Stimulated activated CD4-positive, alpha-beta T cell treated with anti-CD3 and anti-CD28 coated beads, Interleukin-12 subunit alpha, Interleukin-12 subunit beta, amount 100 ng/mL, for 24 hours (primary cell): ENCODE measurements at places on chromosomes 3 and 15.

GRCh38 chr3:188212308-188212969 is 58.5 kb downstream of the LPP start:
- DNase-seq, result no peak

GRCh38 chr3:119826711-119827608 is 45.1 kb downstream of the NR1I2 start:
- DNase-seq, result no peak

GRCh38 chr15:65924004-65924403 is 54.7 kb downstream of the RAB11A start:
- DNase-seq, result no peak

DNA sequence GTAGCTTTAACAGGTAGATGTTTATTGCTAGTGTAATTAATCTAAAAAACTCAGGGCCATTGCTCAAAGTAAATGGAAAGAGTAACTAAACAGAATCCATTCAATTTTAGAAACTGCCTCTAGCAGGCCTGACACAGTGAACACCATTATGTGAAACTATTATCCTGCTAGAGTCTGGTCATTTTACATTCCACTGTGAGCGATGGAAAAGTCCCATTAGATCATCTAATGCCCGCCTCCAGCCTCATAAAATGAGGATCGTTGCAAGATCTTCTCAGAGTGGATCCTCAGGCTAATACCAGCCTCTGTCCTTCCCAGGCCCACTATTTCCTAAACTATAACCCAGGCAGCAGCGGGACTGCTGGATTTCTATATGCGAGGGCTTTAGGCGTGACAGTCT is 107.7 kb downstream of the WDR76 start:
- no peak for DNase-seq

DNA sequence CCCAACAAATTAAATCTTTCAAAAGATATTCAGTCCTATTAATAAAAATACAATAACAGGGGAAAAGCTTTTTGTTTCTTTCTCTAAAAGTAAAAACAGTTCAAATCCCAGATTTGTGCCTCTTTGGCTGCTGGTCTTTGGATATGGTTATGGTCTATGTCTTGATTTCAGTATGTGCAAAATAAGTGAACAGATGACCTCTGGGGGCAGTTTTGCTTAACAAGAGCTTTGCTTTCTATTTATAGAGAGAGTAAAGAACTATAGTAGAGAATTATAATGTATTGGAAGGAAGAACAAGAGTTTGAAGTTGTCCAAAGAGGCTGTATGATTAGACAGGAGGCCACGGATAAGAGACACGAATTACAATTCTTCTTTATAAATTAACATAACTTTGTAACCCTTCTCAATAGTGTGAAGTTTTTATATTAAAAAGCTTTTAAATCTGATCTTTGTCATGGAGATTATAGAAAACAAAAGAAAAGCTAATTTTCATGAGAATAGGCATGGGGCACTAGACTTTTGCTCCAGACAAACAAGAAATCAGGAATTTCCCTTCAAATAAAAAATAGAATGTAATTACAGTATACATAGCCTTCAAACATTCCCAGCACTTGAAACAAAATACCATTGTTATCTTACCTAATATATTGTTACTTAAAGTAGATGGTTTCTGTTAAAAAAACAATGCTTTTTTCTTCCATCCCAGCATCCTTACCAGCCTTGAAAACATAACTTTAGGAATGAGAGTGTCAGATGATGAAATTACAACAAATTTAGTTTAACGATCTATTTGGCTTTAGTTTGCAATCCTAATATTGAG is 432.7 kb upstream of the ARHGEF26 start:
- no peak for DNase-seq

DNA sequence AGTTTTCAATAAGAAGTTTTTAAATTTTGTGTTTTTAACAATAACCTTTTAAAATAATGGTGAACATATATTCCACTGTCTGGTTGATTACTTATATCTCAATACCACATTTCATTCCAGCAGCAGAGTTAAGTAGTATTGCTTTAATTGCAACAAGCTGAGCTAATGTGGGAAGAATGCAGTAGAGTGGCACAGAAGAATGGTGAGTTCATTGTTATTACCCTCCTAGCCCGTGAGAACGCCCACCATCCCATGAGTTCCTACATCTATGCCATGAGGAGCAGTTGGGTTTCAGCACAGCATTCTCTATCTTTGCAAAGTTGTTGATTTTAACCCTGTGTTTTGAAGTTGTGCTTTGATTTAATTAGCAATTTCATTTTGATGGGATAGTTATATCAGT is 17.8 kb upstream of the NR2E3 start:
- no peak for DNase-seq

- DNase-seq, result no peak
Observed at GRCh38 chr3:124788254-124788745, 58.0 kb downstream of the UMPS start.

GRCh38 chr3:73580343-73580742 is 44.4 kb downstream of the PDZRN3 start:
- no peak for DNase-seq

DNA sequence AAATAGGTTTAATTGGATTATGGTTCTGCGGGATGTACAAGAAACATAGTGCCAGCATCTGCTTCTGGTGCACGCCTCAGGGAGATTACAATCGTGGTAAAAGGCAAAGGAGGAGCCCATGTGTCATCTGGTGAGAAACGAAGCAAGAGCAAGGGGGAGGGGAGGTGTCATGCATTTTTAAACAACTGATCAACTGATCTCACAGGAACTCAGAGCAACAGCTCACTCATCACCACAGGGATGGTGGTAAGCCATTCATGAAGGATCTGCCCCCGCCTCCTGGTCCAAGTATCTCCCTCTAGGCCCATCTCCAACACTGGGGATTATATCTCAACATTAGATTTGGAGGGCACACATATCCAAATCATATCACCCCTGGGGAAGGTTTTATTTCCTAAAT is 42.1 kb upstream of the FGF7 start:
- no peak for DNase-seq

DNA sequence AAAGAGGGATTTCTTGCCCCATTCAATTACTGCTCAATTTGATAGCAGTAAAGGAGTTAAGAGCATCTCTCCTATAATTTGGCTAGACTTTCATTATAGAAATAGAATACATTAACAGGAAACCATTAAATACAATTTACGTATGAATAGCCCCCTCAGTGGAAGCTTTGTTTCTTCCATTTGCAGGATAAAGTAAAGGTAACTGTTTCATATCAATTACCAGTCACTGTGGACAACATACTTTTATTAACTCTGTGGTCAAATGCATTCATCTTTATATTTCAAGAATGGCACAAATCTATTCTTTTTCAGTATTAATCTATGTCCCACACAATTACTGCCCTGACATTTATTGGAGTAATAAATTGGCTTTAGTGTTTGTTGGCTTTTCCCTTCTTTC is 613.4 kb downstream of the NLGN1 start:
- no peak for DNase-seq

DNA sequence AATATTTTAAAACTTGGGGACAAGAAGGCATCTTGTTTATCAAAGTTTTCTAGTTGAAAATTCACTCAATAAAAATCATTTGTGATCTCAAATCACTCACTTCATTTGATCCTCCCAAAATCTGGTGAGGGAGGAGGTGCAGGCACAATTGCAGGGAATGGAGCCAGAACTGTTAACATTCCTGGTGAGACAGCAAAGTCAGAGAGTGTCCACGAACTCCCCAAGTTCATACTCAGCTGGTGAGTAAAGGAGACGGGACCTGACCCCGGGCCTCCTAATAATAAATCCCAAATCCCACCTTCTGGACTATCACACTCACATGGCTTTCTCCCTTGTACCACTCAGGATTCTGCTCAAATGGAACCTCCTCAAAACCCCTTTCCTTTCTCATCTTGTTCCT is 252.3 kb upstream of the LRTM1 start:
- DNase-seq, result no peak

GRCh38 chr15:62187425-62187824 is 22.3 kb upstream of the C2CD4B start:
- no peak for DNase-seq

DNA sequence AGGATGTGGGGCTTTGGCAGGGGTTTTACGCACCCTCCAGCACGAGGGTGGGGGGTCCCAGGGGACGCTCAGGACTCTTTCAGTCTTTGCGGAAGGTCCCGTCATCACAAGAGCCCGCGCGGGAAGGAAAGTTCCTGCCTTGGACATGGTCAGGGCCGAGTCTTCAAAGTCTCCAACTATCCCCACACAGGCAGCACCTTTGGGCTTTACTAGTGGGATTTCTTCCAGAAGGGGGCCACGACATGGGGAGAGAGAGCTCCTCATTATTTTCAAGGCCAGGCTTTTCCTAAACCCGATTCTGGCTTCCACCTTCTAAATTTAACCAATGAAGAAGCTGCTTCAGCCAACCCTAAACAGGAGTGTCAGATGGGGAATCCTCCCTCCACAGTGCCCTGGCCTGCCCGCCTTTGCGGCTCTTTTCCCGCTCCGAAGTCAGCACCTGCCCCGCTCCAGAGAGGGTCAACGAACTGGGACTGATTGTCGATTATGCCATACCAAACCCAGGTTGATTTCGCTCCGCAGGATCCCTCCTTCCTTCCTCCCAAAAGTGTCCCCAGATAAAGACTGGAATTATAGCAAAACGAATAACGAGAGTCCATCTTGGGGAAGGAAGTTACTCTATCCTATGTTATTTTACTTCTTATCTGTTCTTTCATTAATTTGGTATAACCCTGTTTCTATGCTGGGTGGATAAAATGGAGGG is 11.0 kb downstream of the SHOX2 start:
- no peak for DNase-seq

DNA sequence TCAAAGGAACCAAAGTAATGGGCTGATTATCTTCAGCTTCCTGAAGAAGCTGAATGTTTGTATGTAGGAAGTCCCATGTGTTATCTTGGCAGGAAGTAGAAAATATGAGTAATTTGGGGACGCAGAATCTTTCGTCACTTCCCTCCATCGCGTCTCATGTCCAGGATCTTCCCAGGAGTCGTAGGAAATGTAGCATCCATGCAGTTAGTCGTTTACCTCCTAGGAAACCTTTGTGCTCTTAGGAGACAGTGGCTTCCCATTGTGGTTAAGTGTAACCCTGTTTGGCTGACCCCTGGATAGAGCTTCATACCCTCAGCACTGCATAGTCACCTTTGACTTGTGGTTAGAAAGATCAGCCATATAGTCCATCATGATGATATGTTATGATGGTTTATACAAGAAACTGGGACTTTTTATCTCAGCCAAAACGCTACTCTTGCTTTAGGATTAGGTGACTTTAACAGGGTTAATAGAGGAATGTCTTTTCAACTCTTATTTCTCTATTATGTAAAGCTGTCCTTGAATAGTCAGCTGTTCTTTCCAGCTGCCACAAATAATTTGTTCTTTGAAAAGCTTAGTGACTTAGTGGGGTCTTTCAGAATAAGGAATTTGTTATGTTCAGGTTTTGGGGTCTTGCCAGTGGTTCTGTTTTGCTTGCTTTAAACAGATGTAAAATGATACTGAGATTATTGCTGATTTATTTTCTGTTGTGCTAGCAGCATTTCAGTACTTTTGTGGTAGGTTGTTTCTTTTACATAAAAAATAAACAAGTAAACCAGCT is 92.2 kb downstream of the KLHL25 start:
- no peak for DNase-seq

GRCh38 chr15:40830884-40831283 is 2.4 kb upstream of the PPP1R14D start:
- no peak for DNase-seq

GRCh38 chr3:46429671-46430070 is 22.6 kb downstream of the CCRL2 start:
- no peak for DNase-seq

GRCh38 chr3:30607032-30607833 is 832 bp downstream of the TGFBR2 start:
- DNase-seq, result peak; percentile 55

DNA sequence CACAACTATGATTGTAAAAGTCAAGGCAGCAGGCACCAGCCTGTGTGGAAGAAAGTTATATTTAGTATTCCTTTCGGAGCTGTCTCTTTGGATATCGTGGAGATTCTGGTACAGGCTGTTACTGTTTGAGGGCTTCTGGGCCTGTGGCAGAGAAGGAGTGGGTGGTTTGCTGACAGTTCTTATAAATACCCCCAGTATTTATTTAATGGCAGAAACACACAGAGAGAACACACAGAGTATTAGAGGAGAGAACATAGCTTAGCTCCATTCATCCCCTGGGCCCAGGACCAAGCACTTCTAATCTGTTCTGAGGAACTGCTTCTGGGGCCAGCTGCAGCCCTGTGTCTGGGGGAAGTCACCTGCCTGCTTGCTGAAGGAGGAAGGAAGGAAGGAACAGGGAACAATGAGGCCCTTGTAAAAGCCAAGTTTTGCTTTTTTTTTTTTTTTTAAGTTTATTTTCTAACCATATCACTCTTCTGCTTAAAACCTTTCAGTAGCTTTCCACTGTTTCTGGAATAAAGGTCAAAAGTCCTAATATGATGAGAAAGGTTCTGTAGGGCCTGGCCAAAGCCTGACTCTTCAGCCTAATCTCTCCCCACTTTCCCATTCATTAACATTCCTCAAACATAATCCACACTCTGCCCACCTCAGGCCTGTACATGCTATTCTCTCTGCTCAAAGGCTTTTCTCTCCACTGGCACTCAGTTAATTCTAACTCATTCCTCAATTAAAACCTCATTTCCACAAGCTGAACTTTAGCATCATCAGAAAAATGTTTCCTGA is 11.8 kb upstream of the PP2D1 start:
- no peak for DNase-seq

GRCh38 chr3:148863814-148864213 is 1.3 kb upstream of the CPA3 start:
- DNase-seq, result no peak

DNA sequence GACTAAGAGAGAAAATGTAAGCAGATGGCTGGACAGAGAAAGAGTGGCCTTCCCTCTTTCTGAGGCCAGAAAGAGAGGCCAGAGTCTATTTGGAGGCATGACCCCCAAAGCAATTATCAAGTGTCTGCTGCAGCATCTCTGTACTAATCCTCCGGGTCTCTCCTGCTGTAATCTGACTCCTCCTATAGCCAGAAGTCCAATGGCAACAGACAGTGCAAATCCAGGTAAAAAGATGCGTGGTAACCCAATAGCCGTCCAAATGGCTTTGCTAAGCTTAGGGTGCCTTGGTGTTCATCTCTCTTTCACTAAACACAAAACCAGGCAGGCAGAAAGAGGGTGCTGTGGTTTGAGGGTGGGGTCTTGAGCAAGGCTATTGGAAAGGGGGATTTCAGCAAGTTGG is 91.6 kb downstream of the ADCY5 start:
- DNase-seq, result no peak

- DNase-seq, result no peak
Observed at GRCh38 chr15:80464951-80465625, 60.9 kb downstream of the ARNT2 start.

- no peak for DNase-seq
Observed at GRCh38 chr3:172746475-172746874, 4.1 kb upstream of the ECT2 start.
